ENCODE measurements at places on chromosomes 6 and 20. TPM values are rescaled to one million over a fixed set of nuclear protein-coding genes. Genes with fewer than 3 reads are reported as not detected.

GRCh38 chr20:53405139-53405538, 188.5 kb downstream of the ZNF217 start:
- no peaks in the 10 kb centered on the region for H3K36me3 ChIP-seq
- H3K27ac ChIP-seq, result no peak overlapping the region
- DNase-seq, result no peak
- H3K27me3 ChIP-seq, result peaks cover 2% of the 10 kb centered on the region

- H3K27ac ChIP-seq, result no peak overlapping the region
- H3K4me3 ChIP-seq, result no peak overlapping the region
- DNase-seq, result no peak
- no peaks in the 10 kb centered on the region for H3K27me3 ChIP-seq
- H3K4me1 ChIP-seq, result no peaks in the 10 kb centered on the region
- H3K36me3 ChIP-seq, result no peaks in the 10 kb centered on the region
Measured at GRCh38 chr20:53547664-53548239, 45.9 kb downstream of the ZNF217 start.

DNA sequence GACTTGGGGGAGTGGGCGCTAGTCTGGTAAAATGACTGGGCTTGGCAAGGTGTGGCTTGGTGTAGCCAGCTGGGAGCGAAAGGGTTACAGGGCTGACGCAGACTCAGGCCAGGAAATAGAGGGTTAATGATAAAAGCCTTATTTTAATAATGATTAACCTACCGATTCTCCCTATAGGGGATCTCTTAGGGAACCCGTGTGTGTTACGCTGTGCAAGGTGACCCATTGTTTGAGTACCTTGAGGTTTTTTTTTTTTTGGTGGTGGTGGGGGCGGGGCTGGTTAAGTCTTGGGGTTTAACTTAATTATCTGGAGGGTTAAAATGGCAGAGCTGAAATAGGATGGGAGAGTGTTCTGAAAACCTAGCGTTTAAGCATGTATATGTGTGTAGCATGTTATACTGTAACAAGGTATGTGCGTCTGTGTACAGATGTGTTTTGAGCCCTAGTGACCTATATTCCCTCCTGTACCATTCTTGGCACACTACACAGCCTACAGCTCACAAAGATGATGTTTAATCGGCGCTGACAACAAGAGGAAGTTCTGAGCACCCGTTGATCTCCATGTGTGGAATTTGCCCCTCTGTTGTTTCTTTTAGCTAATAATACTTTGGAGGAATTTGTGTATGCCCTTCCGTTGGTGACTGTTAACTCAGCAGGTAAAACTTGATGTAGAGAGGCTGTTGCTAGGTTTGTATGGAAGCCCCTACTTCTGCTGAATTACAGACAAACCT, 1.3 kb downstream of the CARMIL1 start:
- no peak for DNase-seq
- no peaks in the 10 kb centered on the region for H3K4me1 ChIP-seq
- H3K36me3 ChIP-seq, result no peaks in the 10 kb centered on the region
- no peaks in the 10 kb centered on the region for H3K27me3 ChIP-seq
- peak overlapping the region; percentile 81 for H3K4me3 ChIP-seq

DNA sequence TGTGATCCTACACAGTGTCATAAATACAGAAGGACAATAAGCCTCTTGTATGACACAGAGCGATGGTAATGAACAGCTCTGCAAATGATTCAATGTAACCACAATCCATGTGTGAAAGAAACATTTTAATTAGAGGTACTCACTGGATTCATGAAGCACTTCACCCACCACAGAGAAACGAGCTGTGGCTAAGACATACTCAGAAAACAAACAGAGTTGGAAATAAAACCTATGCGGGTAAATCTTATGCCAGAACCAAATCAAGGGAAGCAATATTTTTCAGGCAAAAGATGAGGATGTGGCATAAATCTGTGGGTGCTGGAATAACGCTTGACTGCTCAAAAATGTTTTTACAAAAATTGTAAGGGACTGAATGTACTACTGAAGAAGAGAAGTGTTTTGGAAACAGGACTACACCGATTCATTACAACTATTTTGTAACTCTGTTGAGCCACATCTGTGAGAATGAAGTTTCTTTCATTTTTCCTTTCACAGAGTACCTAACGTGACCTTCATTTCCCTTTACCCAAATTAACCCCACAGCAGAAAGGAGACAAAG, 112.1 kb downstream of the WDR27 start:
- no peak overlapping the region for H3K27ac ChIP-seq
- no peaks in the 10 kb centered on the region for H3K36me3 ChIP-seq
- H3K27me3 ChIP-seq, result no peaks in the 10 kb centered on the region
- H3K4me3 ChIP-seq, result no peak overlapping the region
- DNase-seq, result no peak

- H3K4me1 ChIP-seq, result peaks cover 7% of the 10 kb centered on the region
- H3K36me3 ChIP-seq, result no peaks in the 10 kb centered on the region
- H3K27me3 ChIP-seq, result no peaks in the 10 kb centered on the region
- H3K27ac ChIP-seq, result peak overlapping the region; percentile 94
- H3K4me3 ChIP-seq, result peak overlapping the region; percentile 55
Measured at GRCh38 chr6:36546308-36546919, 865 bp downstream of the STK38 start.

DNA sequence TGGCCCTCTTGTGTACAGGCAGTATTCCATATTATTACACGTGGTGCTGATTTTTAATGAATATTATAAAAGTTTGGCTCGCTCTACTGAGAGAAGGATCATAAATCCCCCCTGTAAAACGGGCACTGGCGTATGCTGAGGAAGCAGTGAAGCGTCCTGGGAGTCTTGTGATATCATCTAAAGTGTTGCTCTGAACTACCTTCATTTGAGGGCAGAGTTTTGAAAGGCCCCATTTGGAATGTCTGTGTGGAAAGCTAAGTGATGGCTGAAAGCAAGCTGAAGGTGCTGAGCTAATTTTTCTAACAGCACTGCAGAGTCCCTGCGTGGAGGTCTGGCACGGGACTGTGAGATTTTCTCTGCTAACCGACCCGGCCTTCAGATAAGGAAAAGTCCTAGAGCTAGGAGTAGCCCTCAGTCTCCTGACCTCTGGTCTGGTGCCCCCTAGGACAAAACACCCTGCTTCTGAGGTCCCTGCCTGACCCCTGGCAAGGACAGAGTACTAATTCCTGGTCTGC, 1.3 kb upstream of the BACH2 start:
- H3K36me3 ChIP-seq, result no peaks in the 10 kb centered on the region
- H3K27ac ChIP-seq, result no peak overlapping the region
- H3K4me3 ChIP-seq, result no peak overlapping the region
- DNase-seq, result no peak
- H3K4me1 ChIP-seq, result no peaks in the 10 kb centered on the region

DNA sequence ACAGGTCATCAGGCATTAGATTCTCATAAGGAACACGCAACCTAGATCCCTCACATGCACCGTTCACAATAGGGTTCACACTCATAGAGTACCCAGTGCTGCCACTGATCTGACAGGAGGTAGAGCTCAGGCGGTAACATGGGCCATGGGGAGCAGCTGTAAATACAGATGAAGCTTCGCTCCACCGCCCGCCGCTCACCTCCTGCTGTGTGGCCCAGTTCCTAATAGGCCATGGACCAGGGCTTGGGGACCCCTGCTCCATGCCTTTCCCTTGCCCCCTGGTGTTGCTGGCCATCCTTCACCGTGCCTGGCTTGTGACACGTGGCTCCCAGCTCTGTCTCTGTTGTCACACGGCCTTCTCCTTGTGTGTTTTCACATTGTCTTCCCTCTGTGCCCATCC, 171.1 kb upstream of the JARID2 start:
- DNase-seq, result no peak
- no peak overlapping the region for H3K27ac ChIP-seq
- no peaks in the 10 kb centered on the region for H3K27me3 ChIP-seq
- no peaks in the 10 kb centered on the region for H3K36me3 ChIP-seq

GRCh38 chr6:1315560-1316386, 3.9 kb downstream of the FOXQ1 start:
- no peak overlapping the region for H3K27ac ChIP-seq
- peak overlapping the region; percentile 57 for H3K4me3 ChIP-seq
- no peaks in the 10 kb centered on the region for H3K4me1 ChIP-seq
- H3K27me3 ChIP-seq, result no peaks in the 10 kb centered on the region
- DNase-seq, result no peak

DNA sequence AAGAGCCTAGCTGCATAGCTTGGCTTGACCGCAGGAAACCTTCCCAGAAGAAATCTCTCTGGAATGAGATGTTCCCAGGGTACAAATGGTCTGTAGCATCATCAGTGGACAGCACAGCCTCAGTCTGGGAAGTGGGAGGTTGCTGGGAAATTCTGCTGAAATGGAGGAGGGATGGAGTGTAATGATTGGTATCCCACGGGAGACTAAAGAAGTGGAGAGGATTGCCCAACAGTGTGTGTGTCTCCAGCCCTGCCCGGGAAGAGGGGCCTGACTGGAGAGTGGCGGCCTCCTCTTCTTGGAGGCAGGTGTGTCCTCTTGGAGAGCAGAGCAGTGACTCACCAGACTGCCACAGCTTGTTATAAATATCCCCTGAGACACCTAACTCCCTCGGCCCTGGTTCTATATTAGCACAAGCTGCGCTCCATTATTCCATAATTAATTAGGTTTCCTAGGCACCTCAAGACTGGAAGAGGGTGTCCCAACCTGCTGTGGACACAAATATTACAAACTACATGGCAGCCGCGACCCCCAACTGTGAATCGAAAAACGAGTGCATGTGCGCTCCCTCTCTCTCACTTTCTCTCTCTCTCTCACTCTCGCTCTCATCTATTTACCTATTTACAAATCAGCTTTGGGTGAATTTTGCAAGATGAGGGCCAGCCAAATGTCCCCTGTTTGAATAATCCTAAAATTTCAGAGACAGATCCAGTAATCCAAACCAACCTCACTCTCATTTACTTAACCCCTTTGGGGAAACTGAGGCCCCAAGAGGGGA, 68.8 kb downstream of the FGD2 start:
- H3K36me3 ChIP-seq, result no peaks in the 10 kb centered on the region
- no peaks in the 10 kb centered on the region for H3K4me1 ChIP-seq
- no peak overlapping the region for H3K27ac ChIP-seq
- DNase-seq, result no peak

GRCh38 chr6:25035174-25035511, 99.4 kb upstream of the RIPOR2 start:
- H3K27ac ChIP-seq, result no peak overlapping the region
- no peak for DNase-seq
- no peaks in the 10 kb centered on the region for H3K4me1 ChIP-seq
- H3K27me3 ChIP-seq, result no peaks in the 10 kb centered on the region
- H3K36me3 ChIP-seq, result no peaks in the 10 kb centered on the region

DNA sequence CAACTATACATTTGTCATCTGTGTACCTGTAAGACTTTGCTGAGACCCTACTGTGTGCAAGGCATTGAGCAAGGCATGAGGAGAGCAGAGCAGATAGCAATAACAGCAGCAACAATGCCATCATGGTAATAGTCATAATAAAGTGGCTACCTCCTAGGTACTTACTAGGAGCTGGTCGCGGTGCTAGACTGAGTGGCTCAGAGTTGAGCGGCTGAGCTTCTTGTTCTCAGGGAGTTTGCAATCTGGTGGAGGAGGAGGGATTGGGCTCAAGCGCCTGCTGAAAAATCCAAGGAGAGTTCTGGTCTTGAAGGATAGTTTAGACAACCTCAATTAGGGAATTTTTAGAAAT, 25.3 kb upstream of the CCDC167 start:
- H3K4me1 ChIP-seq, result no peaks in the 10 kb centered on the region
- no peak overlapping the region for H3K4me3 ChIP-seq
- H3K27me3 ChIP-seq, result no peaks in the 10 kb centered on the region

The PI16 gene
- 383 TPM for total RNA-seq

The PPP1R18 gene
- total RNA-seq, result 130 TPM

The EDEM2 gene
- total RNA-seq, result 23.4 TPM

The CGA gene
- not detected for total RNA-seq

The SYCP2 gene
- total RNA-seq, result 5.6 TPM

The CST3 gene
- 837 TPM for total RNA-seq

The PACSIN1 gene
- 0.10 TPM for total RNA-seq

The NT5DC1 gene
- total RNA-seq, result 47.5 TPM

The DNAH8 gene
- 0.03 TPM for total RNA-seq

The HLA-DQB2 gene
- 2.3 TPM for total RNA-seq
